ENCODE measurements at places on chromosomes 5 and 9.

DNA sequence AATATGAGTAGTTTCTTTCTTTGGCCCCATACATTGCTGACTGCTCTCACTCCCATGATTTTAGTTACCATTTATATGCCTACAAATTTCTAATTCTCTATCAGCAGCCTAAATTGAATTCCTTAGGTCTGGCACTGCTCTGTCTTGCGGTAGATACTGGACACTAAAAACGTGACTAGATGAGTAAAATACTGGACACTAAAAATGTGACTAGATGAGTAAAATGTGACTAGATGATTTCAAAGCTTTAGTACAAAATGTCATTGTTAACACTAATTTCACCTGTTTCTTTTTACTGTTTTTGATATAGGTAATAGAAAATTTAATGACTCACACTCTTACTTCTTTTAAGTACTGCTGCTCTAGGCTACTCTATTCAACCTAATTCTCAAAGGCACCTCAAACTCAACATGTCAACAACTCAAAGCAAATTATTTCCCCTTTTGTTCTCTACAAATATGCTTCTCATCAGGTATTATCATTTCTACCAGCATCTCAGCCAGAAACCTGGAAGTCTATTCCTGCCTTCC, 31.4 kb upstream of the GOLGA1 start:
- no peak for DNase-seq

DNA sequence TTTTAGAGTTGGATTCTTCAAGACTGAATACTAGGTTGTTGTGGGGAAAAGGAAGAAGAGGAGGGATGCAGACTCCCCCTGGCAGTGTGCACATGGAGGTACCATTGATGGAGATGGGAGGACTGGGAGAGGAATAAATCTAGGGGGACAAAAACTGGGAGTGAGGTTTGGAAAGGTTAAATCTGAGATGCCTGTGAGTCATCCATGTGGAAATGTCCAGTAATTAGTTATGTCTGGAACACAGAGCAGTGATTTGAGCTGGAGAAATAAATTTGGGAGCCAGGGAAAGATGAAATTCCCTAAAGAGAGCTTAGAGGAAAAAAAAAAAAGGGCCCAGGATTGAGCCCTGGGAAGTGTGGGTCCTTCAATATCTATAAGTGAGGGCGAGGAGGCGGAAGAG, 8.0 kb upstream of the CCIN start:
- DNase-seq = no peak

GRCh38 chr9:86488794-86489193, 134.6 kb upstream of the TUT7 start:
- DNase-seq = no peak

DNA sequence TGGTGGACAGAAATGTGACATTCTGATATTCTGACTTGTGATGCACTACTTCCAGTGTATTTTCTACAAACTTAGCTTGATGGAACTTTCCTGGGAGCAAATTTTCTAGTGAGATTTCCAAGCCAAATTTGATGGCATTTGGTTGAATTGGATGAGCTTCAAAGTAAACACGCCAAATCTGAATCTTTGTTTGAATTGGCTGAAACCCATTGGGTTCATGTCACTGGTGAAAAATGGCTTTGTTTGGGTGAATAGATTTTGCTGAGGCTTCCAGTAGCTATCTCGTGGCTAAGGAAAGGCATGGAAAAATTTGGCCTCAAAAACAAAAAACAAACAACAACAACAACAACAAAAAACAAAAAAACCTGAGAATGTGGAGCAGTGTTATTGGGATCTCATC, 271.1 kb upstream of the RPS23 start:
- no peak for DNase-seq

DNA sequence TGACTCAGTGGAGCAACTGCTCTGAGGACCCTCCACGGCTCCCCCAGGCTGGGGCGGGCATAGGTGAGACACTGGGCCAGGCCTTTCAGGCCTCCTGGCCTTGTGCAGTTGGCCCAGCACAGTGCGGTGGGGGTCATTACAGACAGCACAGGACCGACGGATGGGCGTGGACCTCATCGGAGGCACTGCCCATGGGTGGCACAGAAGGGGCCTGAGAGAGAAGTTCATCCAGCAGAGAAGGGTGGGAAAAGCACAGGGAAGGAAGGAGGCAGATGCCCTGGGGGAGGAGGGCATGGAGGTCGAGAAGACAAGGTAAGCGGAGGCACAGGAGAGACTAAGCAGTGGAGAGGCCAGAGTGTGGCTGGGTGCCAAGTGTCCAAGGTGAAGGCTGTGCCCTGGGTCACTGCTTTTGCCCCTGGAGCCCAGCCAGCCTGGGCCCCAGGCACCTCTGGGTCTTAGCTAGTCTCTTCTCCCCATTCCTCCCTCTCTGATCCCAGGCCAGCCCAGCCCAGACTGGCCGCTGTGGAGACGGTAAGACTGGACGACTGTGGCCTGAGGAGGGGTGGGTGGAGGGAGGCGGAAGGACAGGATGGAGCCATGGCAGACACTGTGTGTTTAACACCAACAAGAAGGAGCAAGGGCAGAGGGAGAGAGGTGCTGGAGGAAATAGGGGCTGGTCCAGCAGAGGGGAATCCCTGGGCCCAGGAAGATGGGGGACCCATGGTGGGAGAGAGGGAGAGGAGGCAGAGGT, 5.7 kb downstream of the IL3 start:
- no peak for DNase-seq

- DNase-seq = no peak
Observed at GRCh38 chr9:15137089-15137488, 169.9 kb downstream of the TTC39B start.

- no peak for DNase-seq
Observed at GRCh38 chr5:68554571-68555279, 339.2 kb downstream of the PIK3R1 start.

GRCh38 chr9:137705443-137705863, 86.6 kb downstream of the EHMT1 start:
- peak; percentile 37 for DNase-seq

DNA sequence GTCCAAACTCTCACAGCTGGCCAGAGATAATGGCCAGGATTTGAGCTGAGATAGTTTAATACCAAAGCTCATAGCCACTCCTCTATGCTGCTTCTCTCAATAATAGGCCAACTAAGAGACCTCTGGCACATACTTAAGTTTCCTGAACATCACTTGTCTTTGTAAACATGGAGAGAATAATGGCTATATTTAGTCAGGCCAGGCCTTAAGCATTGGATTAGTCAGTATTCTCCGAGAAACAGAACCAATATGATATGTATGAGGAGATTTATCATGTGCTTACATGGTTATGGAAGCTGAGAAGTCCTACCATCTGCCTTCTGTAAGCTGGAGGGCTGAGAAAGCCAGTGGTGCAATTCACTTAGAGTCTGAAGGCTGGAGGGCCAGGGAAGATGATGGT, 45.4 kb downstream of the CFAP95 start:
- DNase-seq = no peak

- no peak for DNase-seq
Observed at GRCh38 chr5:65411356-65411755, 70.4 kb downstream of the ADAMTS6 start.

DNA sequence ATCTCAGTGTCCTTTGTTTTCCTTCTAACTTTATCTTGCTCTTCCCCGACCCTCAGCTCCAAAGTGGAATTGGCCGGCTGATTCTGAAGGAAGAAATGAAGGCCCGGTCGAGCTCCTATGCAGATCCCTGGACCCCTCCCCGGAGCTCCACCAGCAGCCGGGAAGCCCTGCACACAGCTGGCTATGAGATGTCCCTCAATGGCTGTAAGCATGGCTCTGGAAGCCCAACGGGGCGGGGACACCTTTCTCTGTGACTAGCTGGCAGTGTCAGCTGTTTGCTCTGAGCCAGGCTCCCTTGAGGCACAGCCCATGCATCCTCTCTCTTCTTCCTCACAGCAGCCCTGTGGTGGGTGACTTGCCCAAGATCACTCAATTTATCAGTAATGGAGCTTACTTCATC, 23.9 kb upstream of the AFAP1L1 start:
- no peak for DNase-seq

- no peak for DNase-seq
Observed at GRCh38 chr9:4309806-4310205, 9.9 kb upstream of the GLIS3 start.

- DNase-seq = no peak
Observed at GRCh38 chr9:31112491-31112890, 1272.0 kb upstream of the ACO1 start.

DNA sequence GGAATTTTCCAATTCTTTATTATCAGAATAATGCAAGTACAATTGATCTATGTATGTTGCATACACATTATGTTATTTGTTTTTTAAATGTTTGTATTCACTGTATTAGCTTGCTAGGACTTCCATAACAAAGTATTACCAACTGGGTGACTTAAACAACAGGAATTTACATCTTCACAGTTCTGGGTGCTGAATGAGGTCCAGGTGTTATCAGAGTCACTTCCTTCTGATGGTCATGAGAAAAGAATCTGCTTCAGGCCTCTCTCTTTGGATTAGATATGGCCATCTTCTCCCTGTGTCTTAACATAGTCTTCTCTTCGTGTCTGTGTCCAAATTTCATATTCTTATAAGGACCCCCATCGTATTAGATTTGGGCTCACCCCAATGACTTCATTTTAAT, 229.1 kb upstream of the TRPC7 start:
- no peak for DNase-seq

- DNase-seq = no peak
Observed at GRCh38 chr5:175654807-175655206, 3.1 kb upstream of the HRH2 start.

DNA sequence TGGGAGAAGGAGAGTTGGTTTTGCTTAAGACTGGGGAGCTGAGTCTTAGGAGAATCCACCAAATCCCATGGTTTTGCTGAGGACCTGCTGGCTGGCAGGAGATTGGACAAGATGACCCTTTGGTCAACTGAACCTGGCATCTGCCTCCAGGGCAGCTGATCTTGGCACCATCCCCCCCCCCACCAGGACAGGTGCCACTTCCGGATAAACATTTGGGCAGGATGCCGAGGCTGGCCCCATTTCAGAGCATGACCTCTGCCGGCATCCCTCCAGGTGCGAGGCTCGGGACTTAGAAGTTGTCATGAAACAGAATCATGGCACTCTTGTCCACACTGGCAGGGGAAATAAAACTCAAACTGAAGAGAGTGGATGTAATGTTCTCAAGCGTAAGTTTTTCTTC, 165.6 kb downstream of the MACROH2A1 start:
- DNase-seq = no peak

GRCh38 chr5:118906947-118907346, 81.4 kb downstream of the DTWD2 start:
- no peak for DNase-seq

- DNase-seq = peak; percentile 24
Observed at GRCh38 chr5:1315709-1316587, 21.1 kb upstream of the TERT start.

- no peak for DNase-seq
Observed at GRCh38 chr9:72627956-72628540, 106.6 kb downstream of the TMC1 start.

GRCh38 chr9:90857855-90858254, 56.2 kb downstream of the SYK start:
- no peak for DNase-seq

DNA sequence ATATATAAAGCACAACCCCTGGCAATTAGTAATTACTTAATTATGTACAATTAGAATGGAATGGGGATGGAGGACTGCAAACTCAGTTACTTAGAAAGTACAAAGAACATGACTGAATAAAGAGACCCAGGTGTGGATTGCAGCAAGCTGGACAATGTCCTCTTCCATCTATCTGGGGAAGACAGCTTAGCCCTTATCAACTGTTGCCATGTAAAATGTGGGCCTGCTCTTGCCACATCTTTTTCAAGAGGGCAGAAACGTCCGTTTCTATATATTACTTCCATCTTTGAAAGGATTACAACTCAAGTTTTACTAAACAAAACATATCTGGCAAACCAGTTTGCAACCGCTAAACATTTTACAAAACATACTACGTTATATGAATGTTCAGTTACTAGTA, 26.2 kb downstream of the GOLPH3 start:
- no peak for DNase-seq

- DNase-seq = peak; percentile 69
Observed at GRCh38 chr5:132272311-132273210, 15.1 kb downstream of the PDLIM4 start.

- DNase-seq = no peak
Observed at GRCh38 chr9:30482499-30482898, 1901.9 kb upstream of the ACO1 start.

- DNase-seq = no peak
Observed at GRCh38 chr9:11551106-11551505, 938.3 kb upstream of the PTPRD start.

DNA sequence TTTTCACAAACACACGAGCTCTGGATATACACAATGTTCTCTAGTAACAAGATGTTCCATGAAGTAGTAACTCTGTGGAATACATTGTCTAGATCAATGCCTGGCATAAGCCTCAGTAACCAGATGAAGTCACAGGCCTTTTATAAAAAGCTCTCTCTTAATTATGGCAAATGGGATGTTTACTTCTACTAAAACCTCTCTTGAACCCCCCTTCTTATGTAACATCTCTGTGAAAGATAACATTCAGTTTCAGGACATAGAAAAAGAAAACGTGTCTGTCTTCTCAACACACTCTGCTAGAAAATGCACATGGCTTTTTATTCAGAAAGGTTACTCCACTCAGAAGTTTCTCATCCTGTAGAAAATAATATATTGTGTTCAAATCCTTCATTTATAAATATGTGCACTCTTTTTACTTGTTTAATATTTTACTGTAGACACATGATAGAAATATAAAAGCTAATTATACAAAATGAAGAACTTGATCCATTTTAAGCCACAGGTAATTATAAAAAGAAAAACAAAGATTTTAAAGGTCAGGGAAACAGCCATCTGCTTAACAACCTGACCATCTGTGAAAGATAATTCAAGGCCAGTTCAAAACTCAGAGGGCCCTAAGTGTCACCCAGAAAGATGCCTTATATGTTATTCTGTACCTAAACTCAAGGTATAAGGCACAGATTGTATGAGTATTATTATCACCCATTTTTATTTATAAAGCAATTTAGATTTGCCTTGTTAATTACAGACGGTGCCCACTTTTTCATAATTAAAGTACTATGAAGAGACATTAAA, 812.0 kb downstream of the CDH18 start:
- DNase-seq = no peak

DNA sequence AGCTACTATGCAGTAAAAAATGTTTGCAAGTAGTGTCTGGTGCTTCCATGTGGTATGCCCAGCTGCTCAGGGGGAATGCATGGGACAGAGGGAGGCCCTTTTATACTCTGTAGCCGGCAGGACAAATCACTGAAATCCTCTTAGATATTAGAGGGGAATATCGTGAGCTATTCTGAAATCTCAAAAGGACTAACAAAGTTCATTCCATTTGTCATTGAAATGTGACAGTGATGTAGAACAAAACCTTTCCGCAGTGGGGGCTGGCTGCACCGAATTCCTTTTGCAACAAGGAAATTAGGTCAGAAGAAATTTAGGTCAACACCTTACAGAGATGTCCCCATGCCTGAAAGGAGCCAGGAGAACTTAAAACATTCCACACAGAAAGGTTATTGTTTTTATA, 72.4 kb upstream of the MEF2C start:
- no peak for DNase-seq

- DNase-seq = no peak
Observed at GRCh38 chr5:132313366-132313765, 19.2 kb downstream of the SLC22A4 start.

All from stimulated activated CD4-positive, alpha-beta T cell treated with anti-CD3 and anti-CD28 coated beads, Interleukin-12 subunit alpha, Interleukin-12 subunit beta, amount 100 ng/mL, for 4 hours (primary cell).